ENCODE measurements at places on chromosomes 1 and 21.

DNA sequence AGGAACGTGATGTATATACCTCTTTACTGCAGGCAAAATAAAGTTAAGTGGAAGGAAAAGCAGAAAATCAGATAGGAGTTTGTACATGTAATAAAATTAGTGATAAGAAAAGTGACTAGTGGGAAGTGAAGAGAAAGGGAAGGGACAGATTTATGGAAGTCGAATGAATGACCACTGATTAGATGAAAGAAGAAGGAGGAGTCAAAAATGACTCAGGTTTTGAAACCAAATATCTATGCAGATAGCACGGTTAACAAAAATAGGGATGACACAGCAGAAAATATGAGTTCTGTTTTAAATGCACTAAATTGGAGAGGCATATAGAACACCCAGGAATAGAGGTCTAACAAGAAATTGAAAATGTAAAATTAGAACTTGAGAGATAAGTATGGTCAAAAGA lies 128.0 kb downstream of the HMCN1 start:
- peak; percentile 16 for DNase-seq

GRCh38 chr1:25735956-25736529 lies 64.0 kb upstream of the SELENON start:
- DNase-seq = no peak

- DNase-seq = no peak
Measured at GRCh38 chr1:72178266-72178665, 104.1 kb downstream of the NEGR1 start.

- DNase-seq = peak; percentile 38
Measured at GRCh38 chr1:221776495-221777301, 34.8 kb upstream of the DUSP10 start.

DNA sequence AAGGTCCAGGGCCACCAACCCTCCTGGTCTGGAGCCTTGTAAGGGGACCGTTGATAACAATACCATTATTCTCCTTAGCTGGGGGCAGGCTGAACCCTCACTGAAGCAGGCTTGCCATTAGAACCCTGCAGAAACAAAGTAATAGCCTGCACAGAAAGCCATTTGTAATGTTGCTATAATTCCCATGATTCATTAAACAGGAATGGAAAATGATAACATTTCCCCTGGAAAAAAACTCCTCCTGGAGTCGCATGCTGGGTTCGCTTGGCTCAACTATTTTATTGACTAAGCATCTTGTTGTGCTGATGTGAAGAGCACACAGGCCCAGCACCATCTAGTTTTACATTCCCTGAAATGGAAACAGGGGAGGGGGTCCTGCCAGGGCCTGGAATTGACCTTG lies 155.6 kb upstream of the CSF3R start:
- no peak for DNase-seq
